ENCODE measurements at places on chromosomes 12 and 14. TPM values are rescaled to one million over a fixed set of nuclear protein-coding genes. Genes with fewer than 3 reads are reported as not detected.

TSPAN19 gene
- 0.38 TPM for polyA plus RNA-seq

OTUB2 gene
- polyA plus RNA-seq, result 3.5 TPM

GLS2 gene
- 2.9 TPM for polyA plus RNA-seq

PMEL gene
- 2.7 TPM for polyA plus RNA-seq

SLCO1C1 gene
- polyA plus RNA-seq, result 2.5 TPM

OTX2 gene
- polyA plus RNA-seq, result not detected

CLEC4E gene
- polyA plus RNA-seq, result 0.76 TPM

PARP11 gene
- 11.4 TPM for polyA plus RNA-seq

SAMD4A gene
- polyA plus RNA-seq, result 9.8 TPM

DNA sequence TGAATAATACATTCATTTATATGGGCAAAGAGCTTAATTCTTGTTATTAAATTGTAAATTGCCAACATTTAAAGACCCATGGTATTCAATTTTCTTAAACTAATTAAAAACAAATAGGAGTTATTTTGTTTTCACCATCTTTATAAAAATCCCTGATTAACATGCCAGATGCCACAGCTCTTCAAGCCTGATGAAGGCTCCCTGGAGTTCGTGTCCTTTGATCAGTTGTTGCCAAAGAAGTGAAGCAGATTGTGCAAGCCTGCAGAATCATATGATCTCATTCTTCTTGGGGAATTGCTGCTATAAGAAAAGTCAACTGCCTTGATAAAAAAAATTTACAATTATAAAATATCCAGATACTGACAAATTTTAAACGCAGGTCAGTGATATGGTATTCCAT, 288.3 kb upstream of the PPFIA2 start:
- no peak for DNase-seq

- DNase-seq, result no peak
These were observed 28.2 kb upstream of the SNAPC1 start for GRCh38 chr14:61733972-61734371.

GRCh38 chr12:12442548-12443071, 85.7 kb downstream of the BORCS5 start:
- DNase-seq, result no peak

- DNase-seq, result no peak
These were observed 46.3 kb downstream of the NTS start for GRCh38 chr12:85920324-85920947.

DNA sequence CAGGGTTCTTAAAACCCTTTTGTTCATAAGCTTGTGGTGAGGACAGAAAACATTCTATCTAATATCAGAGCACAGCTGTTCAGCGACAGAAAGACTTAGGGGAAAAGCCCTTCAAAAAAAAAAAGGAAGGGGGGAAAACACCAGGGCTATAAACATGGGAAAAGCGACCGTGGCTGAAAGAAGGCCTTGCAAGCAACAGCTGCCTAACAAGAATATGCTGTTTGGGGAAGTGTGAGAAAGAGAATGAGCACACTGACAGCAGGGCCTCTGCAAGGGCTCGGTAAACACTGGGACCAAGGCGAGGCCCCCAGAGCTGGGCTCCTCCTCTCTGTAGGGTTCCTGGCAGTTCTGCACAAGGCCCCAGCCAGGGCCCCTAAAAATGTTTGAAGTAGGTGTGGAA, 27.4 kb upstream of the CCND2 start:
- peak; percentile 21 for DNase-seq

DNA sequence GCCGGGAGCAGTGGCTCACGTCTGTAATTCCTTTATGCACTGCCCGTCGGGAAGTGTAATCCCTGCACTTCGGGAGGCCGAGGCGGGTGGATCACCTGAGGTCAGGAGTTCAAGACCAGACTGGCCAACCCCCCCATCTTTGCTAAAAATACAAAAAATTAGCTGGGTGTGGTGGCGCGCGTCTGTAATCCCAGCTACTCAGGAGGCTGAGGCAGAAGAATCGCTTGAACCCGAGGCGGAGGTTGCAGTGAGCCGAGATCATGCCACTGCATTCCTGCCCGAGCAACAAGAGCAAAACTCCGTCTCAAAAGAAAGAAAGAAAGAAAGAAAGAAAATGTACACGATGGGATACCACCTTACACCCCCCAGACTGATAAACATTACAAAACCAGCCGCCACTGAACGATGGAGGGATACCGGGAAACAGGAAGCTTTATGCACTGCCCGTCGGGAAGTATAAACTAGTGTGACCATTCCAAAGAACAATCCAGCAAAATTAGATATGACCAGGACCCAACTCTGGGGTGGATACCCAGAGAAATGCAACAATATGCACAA, 1.1 kb downstream of the ABCD4 start:
- no peak for DNase-seq

DNA sequence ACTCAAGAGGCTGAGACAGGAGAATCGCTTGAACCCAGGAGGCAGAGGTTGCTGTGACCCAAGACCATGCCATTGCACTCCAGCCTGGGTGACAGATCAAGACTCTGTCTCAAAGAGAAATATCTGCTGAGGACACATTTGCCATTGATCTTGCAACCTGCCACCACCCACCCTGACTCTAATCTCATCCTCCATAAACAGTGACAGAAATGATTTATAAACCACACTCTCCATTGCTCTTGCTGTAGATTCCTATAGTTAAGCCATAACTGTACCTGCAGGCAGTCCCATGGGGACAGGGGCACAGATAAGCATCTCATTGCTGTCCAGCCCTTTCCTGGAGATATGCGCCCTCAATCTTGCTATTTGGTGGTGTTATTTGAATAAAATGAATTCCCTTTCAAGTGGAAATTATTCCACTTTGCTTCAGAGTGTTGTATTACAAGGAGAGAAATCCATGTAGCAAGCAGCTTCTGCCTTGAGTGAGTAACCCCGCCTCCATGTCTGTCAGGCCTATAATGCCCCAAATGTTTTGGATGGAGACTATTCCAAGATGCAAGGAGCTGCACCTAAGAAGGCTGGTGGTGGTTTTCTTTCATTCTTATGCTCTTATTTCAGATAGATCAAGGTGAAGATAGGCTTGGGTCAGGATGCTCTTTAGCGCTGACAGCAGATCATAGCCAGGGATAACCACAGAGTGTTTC, 3.0 kb upstream of the ZDHHC22 start:
- no peak for DNase-seq

- DNase-seq, result no peak
These were observed 24.7 kb upstream of the LTA4H start for GRCh38 chr12:96060041-96060440.

GRCh38 chr12:130945786-130946492, 7.8 kb upstream of the ADGRD1 start:
- no peak for DNase-seq

- DNase-seq, result no peak
These were observed at the start of gene MYH7 for GRCh38 chr14:23435543-23436326. Gene MYH7 (minus strand): TSS chr14:23435660. CDS start chr14:23433732, 1,928 bp downstream.

DNA sequence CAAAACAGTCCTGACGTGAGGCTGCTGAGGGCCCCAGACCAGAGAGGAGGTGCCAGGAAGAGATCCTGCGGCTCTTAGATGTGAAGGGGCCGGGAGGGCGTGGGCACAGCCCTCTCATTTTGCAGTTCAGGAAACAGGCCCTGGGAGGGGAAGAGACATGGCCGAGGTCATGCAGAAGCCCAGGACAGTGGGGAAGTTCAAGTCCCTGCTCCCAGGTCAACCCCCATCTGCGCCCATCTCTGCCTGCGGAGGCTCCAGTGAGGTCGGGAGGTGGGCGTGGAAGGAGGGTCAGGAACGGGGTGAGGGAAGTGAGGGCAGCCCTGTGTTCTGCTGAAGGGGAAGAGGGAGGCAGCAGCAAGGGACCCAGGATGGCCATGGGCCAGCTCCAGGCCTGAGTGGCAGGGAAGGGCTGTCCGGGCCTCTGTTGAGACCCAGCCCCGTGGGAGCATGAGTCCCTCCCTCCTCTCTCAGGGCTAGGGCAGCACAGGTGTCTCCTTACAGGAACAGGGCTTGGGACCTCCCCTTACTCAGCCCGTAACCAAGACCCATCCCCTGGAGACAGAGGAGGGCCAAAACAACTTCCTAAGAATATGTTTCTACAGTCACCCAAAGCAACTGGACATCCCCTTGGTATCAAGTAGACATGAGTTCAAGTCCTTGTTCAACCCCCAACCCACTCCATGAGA, 90.8 kb downstream of the LGMN start:
- DNase-seq, result no peak

DNA sequence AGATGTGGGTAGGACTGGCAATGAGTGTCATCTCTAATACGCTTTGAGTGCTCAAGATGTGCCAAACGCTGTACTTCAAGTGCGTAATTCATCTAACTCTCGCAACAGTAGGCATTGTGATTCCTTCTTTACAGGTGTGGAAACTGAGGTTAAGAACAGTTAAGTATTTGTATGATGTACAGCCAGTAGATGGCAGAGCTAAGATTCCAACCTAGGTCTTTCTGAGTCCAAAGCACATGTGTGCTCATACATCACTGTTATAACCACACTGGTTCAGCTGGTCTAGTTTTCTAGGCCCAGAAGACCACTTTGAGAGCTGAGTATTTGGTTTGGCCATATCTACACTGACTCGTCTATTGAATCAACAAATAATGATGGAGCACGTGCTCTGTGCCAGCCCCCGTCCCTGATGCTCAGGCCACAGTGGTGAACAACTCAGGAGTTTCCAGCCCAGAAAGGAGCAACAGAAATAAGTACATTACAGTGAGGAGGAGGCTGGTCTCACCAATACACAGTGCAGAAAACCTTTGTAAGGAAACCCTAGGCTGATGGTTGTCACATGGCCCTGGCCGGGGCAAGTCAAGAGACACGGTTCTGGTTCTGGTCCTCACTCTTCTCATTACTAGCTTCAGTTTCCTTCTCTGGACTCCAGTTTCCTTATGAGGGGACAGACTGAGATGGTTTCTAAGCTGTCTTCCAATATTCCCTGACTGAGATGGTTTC, 69.3 kb upstream of the SCN8A start:
- DNase-seq, result no peak

- DNase-seq, result no peak
These were observed 154.0 kb upstream of the DIO3 start for GRCh38 chr14:101407328-101407727.

- no peak for DNase-seq
These were observed 17.3 kb downstream of the KRT7 start for GRCh38 chr12:52250048-52250990.

DNA sequence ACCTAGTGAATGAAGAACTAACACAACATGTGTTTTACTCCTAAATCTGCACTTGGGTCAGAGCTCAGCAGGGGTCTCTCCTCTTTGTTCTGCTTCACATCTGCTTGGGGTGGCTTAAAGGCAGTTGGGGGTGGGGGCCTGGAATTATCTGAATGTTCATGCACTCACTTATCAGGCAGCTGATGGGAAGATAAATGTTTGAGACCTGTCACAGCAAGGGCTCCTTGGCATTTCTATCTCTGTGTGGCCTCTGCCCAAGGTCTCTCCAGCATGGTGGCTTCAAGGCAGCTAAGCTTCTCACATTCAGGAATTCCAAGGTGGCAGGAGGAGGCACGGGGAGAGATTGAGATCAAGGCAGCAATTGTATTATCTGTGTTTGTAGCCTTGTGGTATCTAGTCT, 6.4 kb upstream of the HMGA2 start:
- no peak for DNase-seq

GRCh38 chr12:46671102-46671501, 154.7 kb downstream of the SLC38A4 start:
- DNase-seq, result no peak

DNA sequence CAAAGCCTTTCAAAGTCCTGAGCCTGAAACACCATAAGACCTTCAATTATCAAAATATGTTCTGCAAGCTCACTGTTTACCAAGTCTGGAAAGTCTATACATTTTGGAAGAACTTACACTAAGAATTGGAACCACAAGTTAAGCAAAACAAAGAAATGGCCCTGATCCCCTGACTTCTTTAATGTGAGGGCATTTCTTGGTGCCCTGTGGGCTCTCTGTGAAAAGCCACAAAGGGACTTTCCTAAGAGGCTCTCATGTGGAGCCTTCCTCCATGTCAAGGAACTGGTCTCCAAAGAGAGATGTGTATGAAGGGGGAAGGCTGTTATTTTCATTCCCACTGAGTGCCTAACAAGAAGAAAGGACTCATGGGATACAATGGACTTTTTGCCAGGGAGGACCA, 13.5 kb upstream of the MYH6 start:
- DNase-seq, result no peak

DNA sequence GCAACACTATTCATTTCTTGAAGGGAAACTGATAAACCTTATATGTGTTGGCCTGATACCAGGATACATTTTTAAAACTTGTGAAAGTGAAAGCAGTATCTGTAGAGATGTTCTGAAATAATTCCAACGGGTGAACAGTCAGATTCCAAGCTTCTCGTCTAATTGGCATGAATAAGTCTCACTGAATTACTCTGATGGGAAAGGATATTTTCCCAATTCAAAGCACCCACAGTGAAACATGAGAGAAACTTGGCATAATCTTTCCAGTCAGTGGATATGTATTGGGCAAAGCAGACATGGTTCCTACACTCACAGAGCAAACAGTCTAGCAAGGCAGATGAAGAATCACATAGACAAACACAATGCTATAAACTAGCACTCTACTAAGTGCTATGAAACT, 413.1 kb downstream of the MED13L start:
- DNase-seq, result peak; percentile 27

GRCh38 chr14:101454229-101454628, 107.1 kb upstream of the DIO3 start:
- no peak for DNase-seq

DNA sequence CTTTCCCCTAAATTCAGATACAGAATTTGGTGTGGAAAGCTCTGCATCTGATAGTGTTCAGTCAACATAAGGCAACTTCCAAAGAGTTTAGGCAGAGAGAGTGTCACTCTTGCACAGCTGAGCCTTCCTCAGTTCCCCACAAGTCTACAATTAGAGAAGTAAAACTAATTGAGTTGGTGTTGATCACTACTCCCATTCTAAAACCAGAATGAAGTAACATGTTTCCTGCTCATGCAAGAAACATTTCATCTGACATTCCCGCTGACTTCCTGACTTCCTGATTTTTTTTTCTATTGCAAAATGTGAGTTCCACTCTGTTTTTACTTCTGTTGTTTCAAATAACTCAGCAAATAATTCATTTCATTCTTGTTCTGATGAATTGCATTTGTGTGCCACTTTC, 271.0 kb downstream of the ALG10B start:
- no peak for DNase-seq

DNA sequence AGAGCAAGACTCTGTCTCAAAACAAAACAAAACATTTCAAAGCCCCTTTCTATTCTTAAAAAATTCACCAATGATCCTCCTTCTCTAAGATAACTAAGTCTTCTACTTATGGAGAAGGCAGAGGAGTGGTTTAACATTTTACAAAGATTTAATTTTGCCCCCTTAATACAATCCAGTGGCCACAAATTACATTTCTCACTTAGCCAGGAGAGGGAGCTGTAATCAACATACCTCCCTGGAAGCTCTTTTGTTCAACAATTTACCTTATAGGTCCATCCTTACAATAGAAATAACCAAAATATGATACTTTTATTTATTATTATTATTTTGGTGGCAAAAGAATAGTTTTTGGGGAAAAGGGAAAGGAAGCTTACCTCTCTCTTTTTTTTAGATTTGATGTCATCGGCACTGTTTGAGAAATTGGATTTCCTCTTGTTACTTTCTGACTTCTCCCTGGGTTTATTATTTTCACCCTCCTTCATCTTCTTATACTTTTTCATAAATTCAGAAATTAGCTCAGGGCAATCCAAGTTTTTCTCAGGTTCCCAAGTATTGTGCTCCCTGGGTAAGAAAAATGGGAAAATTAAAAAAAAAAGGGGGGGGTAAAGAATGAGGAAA, 28.1 kb downstream of the CBX5 start:
- DNase-seq, result no peak

- no peak for DNase-seq
These were observed 4.6 kb upstream of the GSC start for GRCh38 chr14:94774344-94775090.

GRCh38 chr14:71705460-71705859, 226.8 kb upstream of the RGS6 start:
- no peak for DNase-seq
